ENCODE measurements at places on chromosomes 1 and 21.

DNA sequence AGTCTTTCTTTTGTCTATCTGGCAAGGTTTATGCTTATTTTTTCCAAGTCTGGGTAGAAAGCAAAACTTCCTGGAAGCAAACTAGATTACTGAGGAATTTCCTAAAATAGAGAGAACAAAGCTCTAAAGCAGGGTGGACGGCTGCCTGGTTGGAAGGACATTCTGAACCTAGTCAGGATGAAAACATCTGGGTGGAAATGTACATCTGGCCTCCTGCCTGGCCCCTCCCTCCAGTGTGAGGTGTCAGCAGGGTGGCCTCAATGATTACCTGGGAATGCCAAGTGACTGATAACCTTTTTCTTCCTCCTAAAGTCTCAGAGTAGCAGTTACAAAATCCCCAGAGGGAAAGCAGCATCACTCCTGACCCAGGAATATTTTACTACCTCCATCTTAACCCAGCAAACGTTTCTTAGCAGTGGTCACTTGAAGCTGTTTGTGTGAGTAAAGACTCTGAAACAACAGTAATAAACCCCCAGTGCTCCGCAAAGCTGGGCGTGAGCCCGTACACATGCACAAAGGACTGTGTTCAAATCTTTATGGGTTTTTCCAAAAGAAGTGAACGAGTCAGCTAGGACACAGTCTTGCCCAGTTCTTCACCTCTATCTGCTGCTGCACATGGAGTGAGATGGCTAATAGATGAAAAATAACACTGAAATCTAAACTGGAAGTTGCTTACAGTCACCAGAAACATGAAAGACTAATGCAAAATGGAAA is 18.9 kb downstream of the ANGPTL7 start:
- no peak for DNase-seq

GRCh38 chr21:28518630-28519029 is 474.0 kb downstream of the LTN1 start:
- no peak for DNase-seq

GRCh38 chr1:84300501-84300900 is 1.0 kb upstream of the SAMD13 start:
- no peak for DNase-seq

- DNase-seq = no peak
Observed at GRCh38 chr1:206824331-206824730, 41.1 kb upstream of the IL20 start.

DNA sequence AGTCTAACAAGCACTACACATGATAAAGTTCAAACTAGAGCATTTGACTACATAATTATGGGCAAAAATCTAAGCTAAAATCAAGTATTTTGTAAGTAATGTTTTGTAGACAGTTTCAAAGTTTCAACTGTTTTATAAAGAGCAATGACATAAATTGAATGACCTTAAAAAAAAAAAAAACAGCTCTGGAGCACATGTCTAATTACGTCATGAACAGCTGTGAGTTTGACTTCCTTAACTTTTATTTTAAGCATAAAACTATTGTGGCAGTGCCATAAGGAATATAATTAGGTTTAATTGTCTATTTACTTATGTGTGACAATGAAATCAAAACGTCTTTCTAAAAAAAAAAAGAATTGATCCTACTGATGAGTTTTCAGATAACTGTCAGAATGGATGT is 272.5 kb upstream of the LRRC7 start:
- DNase-seq = no peak

GRCh38 chr1:21909286-21909759 is 27.8 kb downstream of the HSPG2 start:
- no peak for DNase-seq

- no peak for DNase-seq
Observed at GRCh38 chr1:203369666-203370065, 18.7 kb upstream of the FMOD start.

All from activated CD4-positive, alpha-beta memory T cell treated with anti-CD3 and anti-CD28 coated beads for 36 hours (primary cell).